ENCODE measurements at places on chromosomes 16 and 17. TPM values are rescaled to one million over a fixed set of nuclear protein-coding genes. Genes with fewer than 3 reads are reported as not detected.
A peak's percentile ranks its signal among the peaks of the same experiment; 100 is the strongest.

DNA sequence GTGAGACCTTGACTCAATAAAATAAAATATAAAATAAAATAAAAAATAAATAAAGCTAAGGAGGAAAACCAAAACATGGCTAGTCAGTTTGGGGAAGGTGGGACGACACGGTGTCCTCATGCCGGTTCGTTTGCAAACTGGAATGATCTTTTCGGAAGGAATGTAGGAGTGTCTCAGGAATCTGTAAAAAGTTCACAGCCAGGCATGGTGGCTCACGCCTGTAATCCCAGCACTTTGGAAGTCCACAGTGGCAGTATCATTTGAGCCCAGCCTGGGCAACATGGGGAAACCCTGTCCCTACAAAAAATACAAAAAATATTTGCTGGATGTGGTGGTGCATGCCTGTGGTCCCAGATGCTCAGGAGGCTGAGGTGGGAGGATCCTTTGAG lies 14.7 kb upstream of the RPTOR start:
- H3K27me3 ChIP-seq, result peaks cover 32% of the 10 kb centered on the region
- no peak for DNase-seq

Gene OR1A1
- not detected for total RNA-seq

Gene SLFN13
- 5.9 TPM for total RNA-seq

DNA sequence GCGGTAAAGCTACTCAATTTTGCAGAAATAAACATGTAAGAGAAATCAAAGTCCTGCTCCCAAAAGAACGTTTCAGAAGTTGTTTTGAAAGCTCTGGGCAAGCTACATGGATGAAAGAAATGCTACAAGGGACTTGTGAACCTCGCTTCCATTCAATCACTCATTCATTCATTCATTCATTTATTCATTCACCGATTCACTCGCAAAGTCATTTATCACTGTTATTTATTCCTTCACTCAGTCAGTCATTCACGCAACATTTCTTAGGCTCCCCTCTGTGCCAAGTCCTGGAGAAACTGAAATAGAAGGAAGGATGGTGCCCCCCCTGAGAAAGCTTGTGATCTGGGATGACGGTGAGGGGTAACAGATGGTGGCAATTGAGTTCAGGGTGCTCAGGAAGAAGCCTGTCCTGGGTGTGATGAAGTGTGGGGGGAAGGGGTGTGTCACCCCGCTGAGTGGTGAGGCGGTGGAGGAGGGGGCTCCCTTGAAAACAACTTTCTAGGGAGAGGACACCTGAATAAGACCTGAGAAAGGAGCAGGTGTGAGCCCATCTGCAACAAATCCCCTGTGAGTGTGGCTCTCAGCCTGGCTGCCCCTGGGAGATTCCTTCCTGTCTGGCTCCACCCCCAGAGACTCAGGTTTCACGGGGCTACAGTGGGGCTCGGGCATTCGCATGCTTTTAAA lies 36.3 kb upstream of the PRSS54 start:
- DNase-seq, result no peak
- no peaks in the 10 kb centered on the region for H3K27me3 ChIP-seq
- no peak overlapping the region for H3K4me3 ChIP-seq
- H3K36me3 ChIP-seq, result no peaks in the 10 kb centered on the region

GRCh38 chr17:7835814-7836595 lies 2.0 kb downstream of the KDM6B start:
- peak overlapping the region; percentile 65 for H3K4me3 ChIP-seq
- DNase-seq, result no peak
- no peaks in the 10 kb centered on the region for H3K36me3 ChIP-seq
- H3K4me1 ChIP-seq, result peaks cover 60% of the 10 kb centered on the region

- no peak overlapping the region for H3K4me3 ChIP-seq
- H3K27me3 ChIP-seq, result peaks cover 26% of the 10 kb centered on the region
Observed at GRCh38 chr16:50469744-50470321, 78.4 kb upstream of the NKD1 start.

Gene INTS2
- total RNA-seq, result 17.8 TPM

Gene EPX
- total RNA-seq, result not detected

GRCh38 chr17:58320163-58320558 lies 8.4 kb downstream of the TSPOAP1 start:
- no peak overlapping the region for H3K27ac ChIP-seq
- peaks cover 18% of the 10 kb centered on the region for H3K4me1 ChIP-seq
- no peaks in the 10 kb centered on the region for H3K36me3 ChIP-seq
- H3K4me3 ChIP-seq, result no peak overlapping the region
- peaks cover 5% of the 10 kb centered on the region for H3K27me3 ChIP-seq

All from suprapubic skin (tissue), 4 donors.